GM12878 (cell line): ENCODE measurements at places on chromosomes 4 and X.

DNA sequence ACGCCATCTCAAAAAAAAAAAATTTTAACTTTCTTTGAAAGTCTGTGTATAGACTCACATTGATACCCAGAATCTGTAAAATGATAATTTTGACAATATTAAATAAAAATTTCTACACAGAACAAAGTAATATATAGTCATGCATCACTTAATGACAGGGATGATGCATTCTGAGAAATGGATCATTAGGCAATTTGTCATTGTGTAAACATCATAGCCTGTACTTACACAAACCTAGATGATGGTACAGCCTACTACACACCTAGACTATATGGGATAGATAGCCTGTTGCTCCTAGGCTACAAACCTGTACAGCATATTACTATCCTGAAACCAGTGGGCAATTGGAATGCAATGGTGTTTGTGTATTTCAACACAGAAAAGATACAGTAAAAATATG, 107.7 kb downstream of the BLTP1 start:
- DNase-seq: no peak

DNA sequence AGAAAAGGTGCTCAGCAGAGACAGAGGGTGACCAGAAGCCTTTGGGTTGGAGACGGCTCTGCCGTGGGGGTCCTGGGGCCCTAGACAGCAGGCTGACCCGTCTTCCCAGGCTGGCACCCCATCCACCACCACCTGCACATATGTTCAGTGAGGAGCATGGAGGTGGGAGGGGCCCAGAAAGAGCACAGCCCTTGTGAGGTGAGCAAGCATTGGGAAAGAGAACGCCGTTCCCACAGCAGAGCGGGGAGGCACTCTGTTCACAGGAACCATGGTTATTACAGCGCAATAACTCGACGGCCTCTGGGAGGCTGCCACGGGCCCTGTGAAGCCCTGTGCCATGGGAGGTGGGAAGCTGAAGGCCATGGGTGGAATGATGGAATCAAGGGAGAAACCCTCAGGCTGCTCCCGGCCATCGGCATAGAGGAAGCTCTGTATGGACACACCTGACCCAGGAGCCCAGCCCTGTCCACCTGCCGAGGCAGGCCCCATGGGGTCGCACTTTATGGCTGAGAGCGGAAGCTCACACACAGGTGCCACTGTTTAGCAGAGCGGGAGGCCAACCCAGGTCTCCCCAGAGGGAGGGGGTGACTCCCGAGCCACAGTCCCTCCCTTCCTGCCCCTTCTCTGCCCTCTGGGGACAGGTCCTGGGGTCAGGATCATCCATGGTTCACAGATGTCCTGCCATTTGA, 93.5 kb upstream of the AFAP1 start:
- DNase-seq: no peak

GRCh38 chrX:96435378-96436035, 249.1 kb upstream of the DIAPH2 start:
- no peak for DNase-seq

DNA sequence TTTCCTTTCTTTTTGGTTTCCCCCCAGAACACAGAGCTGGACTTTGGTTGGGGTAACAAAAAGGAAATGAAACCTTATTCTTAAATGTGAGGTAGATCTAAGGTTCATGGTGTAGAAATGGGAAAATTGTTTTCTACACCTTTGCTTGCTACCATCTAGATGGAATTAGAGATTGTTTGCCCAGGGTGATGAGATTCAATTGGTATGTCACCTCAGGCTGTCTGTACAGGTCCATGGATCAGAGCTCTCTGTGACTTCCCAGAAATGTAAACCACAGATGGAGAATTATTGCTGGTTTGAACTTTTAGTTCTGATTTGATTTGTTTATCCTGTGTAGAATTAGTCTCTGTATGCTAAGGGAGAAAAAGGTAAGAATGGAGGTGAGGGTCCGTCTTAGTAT, 146.7 kb downstream of the PCDH7 start:
- no peak for DNase-seq

DNA sequence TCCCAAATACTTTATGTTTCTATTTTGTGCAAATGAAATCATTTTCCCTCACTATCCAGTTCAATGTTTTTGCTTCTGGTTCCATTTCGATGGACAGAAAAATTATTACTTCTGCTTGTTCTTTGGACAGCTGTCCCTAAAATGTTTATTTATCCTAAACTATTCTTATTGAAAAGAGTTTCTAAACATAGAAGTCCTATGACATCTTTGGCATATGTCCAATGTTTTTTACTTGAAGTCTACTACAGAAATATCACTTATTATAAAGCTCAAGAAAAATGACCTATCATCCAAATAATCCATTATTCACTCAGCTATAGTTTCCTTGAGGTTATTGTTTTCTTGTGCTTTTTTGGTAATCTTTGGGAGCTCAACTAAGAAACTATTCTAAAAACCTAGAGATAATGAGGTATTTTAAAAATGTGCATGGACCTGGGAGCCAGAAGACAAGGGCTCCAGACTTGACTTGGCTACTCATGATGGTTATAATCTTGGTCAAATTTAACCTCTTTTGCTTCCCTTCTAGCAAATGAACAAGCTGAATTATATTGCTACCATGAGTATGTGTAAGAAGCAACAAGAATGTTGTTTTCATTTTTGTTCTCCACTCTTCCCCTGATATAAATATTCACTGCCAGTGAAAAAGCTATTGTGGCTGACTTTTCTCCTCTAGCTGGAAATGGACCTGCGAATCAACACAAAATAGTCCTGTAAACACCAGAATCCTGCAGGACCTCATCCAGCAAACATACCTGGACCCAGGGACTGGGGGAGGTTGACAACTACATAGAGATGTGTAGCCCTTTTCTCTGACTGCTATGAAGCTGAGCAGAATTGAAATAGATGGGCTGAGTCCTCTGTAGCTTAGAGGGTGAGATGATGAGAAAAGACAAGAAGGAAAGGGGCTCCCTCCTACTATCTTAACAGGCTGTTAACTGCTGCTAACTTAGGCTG, 137.4 kb downstream of the FRYL start:
- DNase-seq: no peak

DNA sequence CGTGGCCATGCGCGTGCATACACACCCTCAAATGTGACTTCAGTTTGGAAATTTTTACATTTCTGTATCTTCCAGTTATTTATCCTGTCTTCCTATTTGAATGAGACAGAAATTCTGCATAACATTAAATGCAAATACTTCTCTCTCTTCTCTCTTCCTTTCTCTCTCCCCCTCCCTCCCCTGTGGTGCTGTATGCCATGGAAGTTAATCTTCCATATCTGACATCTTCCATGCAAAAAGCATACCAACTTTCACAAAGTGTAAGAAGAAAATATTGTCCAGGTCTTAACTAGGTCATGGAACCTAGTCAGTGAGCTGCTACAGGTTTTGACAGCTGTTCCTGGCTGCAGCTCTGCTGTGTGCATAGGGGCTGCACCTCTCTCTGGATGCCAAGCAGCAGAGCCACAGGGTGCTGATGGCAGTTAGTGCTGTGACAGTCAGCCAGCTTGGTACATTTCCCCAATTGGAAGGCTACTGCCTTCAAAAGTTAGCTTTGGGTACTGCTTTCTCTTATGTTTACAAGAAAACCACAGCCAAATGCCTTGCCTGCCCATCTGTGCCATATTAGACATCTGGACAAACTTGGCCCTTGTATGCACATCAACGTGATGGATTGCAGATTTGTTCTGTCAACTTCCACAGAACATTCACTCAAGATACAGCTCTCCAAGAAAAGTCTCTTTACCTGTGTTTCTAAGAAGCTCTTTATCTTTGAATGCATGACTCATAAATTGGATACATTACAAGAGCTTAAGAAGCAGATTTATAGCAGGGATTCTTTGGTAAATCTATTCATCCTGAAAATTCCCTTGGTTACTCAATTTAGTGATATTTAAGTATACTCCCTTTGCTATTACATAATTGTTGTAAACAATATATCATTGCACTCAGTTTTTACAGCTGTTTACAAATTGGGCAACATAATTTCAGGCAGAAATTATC, 623.8 kb downstream of the EPHA5 start:
- DNase-seq: no peak

GRCh38 chr4:127641524-127641923, 8.8 kb downstream of the INTU start:
- no peak for DNase-seq

DNA sequence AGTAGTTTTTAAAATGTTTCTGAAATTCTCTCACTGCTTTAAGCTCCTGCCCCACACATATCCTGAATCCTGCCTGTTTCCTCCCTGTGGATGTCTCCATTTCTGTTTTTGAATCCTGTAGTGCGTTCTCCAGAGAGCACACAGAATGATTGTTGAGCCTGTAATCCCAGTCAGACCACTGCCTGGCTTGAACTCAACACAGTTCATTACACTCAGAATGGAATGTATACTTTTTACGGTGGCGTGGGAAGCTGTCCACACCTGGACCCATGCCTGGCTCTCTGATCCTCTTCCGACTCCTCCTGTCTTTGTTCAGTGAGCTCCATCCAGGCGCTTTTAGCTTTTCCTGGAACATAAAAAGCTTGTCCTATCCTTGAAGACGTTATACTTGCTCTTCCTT, 1217.0 kb upstream of the PRKX start:
- DNase-seq: no peak

- no peak for DNase-seq
Observed at GRCh38 chrX:76821276-76821675, 393.8 kb downstream of the MAGEE1 start.

- no peak for DNase-seq
Observed at GRCh38 chr4:75634951-75635350, 4.6 kb upstream of the CDKL2 start.

DNA sequence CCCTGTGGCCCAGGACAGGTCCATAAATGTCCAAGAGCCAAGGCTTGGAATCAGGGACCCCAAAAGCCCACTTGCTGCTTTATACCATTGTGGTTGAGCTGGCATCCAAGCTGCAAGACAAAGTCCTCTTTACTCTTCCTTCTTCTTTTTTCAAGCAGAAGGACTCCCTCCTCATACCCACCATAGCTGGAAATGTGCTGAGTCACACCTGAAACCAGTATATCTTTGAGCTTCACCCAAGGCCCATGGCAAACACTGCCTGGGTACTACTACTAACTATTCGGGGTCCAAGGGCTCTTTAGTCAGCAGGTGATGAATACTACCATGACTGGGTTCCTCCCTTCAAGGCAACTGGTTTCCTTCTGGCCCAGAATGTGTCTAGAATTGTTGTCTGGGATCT, 37.3 kb upstream of the NMU start:
- no peak for DNase-seq

GRCh38 chr4:37392521-37393255, 148.1 kb downstream of the NWD2 start:
- no peak for DNase-seq

- no peak for DNase-seq
Observed at GRCh38 chr4:14667624-14668151, 334.6 kb upstream of the CPEB2 start.

GRCh38 chr4:108450236-108450898, 170.0 kb upstream of the RPL34 start:
- DNase-seq: no peak

GRCh38 chr4:40629401-40630334, at the start of gene RBM47:
TSS of gene RBM47 (minus strand) at chr4:40629864. CDS start at chr4:40438893, 190,971 bp downstream.
- no peak for DNase-seq

- no peak for DNase-seq
Observed at GRCh38 chr4:99945718-99946355, 581 bp downstream of the DNAJB14 start.

GRCh38 chr4:4320528-4320927, 30.5 kb downstream of the ZBTB49 start:
- no peak for DNase-seq

DNA sequence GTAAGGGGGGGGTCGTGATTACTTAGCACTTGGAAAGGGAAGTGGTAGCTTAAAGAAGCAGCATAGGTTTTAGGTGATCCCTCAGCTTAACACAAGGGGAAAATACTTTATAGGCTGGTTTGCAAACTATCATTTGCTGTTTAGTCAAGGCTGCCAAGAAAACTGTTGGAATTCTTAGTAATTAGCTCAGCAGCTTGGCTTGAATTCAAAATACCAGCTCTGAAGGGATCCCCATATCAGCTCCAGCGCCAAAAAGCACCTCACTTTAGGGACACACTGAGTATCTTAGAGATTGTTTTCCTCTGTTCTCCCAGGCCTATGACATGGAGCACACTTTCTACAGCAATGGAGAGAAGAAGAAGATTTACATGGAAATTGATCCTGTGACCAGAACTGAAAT, 8.8 kb downstream of the TNMD start:
- no peak for DNase-seq

GRCh38 chr4:10083331-10083771, 33.2 kb downstream of the WDR1 start:
- DNase-seq: no peak

DNA sequence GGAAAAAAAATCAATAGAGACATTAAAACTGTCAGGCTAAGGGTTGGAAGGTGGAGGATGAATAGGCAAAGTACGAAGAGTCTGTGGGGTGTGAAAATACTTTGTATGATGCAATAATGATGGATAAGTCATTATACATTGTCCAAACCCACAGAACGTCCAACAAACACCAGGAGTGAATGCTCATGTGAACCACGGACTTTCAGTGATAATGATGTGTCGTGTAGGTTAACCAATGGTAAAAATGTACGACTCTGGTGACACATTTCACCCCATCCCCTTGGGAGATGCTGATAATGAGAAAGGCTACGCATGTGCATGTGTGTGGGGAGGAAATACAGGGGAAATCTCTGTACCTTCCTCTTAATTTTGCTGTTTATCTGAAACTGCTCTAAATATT, 665.2 kb downstream of the FAT4 start:
- no peak for DNase-seq

GRCh38 chr4:139776235-139776634, 110.6 kb downstream of the MGST2 start:
- no peak for DNase-seq

DNA sequence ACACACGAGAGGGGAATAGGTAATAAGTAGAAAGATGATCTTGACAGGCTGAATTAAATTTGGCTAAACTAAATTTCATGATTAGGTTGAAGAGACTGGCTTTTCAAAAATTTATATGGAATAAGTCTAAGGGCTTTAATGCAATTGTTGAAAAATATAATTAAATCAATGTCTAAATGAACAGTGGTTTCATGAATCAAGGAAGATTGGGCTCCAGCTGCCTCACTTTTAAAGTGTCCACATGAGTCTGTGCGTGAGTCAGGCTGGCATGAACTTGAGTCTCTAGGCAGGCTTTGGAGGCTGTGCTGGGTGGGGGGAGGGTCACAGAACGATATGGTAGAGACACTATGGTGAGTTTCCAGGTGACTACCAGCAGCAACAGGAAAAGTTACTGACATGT, 111.9 kb downstream of the SORBS2 start:
- no peak for DNase-seq

DNA sequence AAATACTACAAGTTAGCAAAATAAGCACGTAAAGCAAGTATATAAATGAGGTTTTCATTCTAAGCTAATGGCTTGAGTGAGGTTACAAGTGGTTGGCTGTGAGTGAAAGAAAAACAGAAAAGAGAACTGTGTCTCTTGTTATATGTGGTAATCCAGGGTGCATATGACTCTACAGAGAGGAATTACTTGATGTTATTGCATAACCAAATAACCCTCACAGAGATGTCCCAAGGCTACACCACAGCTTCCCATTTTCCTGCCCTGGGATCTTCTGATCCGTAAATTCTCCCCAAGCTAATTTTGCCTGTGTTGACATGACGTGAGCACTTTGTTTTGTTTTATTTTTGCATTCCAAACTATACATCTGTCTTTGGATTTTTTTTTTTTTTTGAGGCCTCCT, 470.0 kb upstream of the INTU start:
- no peak for DNase-seq

GRCh38 chr4:124879195-124879594, 166.7 kb upstream of the ANKRD50 start:
- DNase-seq: no peak
